ENCODE measurements at places on chromosomes 6 and 20.
A peak's percentile ranks its signal among the peaks of the same experiment; 100 is the strongest.

DNA sequence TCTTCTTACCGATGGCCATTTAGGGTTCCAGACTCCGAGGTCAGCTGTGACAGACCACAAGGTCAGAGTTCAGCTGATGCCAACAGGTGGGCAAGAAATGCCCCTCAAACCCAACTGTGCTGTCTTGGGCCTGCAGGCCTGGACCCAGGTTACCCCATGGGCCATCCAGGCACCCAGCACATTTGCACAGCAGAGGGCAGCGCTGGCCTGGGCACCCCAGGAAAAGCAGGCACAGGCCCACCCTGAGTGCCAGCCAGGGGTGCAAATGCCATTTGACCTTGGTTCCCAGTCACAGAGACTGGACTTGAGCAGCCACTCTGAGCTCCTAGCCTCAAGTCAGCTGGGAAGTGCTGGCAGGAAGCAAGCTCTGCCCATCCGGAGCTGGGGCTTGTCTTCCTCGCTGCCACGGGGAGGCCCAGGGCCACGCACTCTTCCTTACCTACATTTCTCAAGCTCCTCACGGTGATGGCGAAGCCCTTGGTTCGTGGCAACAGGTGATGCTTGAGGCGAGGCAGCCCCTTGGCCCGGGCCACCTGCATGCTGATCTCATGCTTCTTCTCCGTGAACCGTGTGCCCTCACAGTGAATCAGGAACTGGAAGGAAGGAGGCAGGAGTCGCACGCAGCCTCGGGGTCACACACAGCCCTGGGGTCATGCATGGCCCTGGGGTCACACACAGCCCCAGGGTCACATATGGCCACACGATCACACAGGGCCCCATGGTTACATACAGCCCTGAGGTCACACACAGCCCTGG lies 120.8 kb downstream of the AGPAT4 start:
- DNase-seq = peak; percentile 54

DNA sequence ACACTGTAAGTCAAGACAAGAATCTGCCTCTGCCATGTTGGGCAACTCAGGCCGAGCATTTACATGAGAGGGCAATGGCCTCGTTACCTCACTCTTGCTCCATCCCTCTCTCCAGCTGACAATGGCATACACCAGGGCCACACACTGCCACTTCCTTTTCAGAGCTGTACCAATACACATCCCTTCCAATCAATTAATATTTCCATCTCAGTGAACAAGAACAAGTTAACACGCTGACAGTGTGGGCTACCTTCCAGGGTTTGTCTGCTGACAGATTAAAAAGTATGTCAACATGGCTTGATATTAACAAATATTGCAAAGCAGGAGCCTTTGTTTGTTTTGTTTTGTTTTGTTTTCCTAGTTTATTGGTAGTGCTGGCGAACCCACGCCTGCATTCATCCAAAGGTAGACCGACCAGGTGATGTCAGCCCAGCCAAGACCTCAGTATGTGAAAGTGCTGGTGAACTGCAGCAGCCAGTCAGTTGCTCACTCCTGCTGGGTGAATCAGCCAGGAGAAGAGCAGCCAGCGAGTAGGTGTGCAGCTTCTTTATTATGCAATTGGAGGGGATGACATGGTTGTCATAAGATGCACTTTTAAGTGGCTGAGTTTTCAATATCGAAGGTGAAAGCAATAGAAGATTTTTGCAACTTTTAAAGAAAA lies 487.3 kb upstream of the JARID2 start:
- DNase-seq = peak; percentile 51

DNA sequence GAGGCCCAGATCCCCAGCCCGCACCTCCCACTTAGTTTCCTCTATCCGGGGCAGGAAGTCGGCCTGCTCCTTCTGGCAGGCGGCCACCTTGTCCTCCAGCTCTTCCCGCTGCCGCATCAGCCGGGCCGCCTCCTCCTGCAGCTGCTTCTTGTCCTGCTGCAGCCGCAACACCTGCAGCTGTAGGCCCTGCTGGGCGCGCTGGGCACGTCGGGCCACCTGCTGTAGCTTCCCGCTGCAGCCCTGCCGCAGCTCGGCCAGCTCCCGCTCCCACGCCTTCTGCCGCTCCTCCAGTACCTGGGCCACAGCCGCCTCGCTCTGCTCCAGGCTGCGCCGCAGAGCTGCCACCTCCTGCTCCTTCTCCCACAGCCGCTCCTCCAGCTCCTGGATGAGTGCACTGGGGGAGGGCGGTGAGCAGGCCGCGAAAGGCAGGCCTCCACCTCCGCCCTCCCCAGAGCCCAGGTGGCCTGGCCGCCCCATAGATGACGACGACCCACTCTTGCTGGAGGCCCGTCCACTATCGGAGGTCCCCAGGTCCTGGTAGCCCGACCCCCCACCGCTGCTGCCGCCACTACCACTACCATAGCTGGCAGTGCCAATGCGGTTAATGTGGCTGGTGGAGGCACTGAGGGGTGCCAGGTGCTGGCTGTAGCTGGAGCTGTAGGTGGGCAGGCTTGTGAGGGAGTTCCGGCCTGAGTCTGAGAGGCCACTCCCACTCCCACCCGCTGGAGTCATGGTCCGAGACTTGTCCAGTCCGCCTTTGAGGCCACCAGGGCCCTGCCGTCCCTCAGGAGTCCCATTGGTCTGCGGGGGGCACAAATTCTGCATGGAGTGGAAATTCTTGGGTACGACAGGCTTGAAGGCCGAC lies 6.0 kb upstream of the FASTKD5 start:
- peak; percentile 42 for DNase-seq

GRCh38 chr6:116012471-116012949 lies 48.2 kb downstream of the FRK start:
- DNase-seq = peak; percentile 43

GRCh38 chr6:14841901-14842421 lies 403.9 kb upstream of the JARID2 start:
- no peak for DNase-seq

GRCh38 chr6:75147512-75147911 lies 58.3 kb downstream of the COL12A1 start:
- DNase-seq = no peak

DNA sequence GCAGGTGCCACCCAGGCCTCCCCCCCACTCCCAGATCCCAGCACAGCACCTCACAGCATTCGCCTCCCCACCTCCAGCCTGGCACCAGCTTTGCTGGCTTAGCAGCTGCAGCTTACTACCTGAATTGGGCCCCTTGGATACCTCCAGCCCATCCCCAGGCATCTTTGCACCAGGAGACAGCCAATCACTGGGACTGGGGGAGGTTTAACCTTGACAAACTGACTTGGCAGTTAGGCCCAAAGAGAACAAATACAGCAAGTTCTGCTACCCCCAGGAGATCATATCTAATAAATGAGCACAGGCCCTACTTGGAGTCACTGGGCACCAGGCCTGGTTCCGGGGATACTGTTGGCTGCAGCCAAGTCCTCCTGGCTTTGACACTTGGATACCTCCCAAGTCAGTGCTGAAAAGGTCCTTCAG lies 8.8 kb downstream of the PDRG1 start:
- no peak for DNase-seq

DNA sequence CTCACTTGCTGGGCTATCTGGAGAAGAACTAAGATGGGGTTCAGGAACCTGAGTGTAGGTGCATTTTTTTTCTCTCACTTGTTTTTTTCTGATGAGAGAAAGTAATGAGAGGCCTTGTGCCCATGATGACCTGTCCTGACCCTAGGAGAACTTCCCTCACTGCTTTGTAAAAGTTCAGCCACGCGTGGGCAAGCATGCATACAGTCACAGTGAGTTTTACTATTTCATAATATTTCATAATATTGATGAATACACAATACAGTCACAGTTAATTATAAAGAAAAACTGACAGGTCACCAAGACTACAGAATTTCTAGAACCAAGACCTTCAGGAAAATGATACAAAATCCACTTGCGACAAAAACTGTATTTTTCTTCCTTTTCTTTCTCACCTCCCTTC lies 111.8 kb downstream of the MAP7 start:
- no peak for DNase-seq

- peak; percentile 38 for DNase-seq
Observed at GRCh38 chr6:135319819-135320218, 138.7 kb downstream of the MYB start.

DNA sequence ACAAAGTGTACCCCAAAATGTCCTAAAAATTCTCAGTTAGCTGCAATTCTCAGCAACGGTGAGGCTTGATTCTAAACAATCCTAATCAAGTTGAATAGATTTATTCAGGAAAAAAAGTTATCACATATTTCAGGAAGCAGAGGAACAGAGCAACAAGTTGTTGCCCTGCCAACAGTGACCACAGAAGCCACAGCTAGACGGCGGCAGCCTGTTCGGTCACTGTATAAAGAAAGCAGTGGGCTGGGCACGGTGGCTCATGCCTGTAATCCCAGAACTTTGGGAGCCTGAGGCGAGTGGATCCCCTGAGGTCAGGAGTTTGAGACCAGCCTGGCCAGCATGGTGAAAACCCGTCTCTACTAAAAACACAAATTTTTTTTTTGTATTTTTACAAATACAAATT lies 171.2 kb upstream of the BMP5 start:
- DNase-seq = peak; percentile 77

DNA sequence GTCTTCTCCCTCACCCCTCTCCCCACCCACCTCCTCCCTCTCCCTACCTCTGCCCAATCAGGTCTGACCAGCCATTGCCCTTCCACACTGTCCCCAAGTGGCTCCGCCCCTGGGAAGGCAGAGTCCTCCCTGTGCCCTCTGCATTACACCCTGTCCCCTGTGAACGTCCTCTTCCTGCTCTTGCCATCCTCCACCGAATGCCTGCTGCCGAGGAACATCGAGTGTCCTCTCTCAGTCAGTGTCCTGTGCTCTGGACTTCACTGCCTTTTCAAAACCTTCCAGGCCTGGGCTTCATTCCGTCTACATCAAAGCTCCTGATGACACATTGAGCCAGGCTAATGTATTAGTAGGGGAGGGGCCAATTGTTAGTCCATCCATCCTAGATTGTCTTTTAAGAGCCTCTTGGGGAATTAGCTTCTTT lies 3.3 kb upstream of the PACSIN1 start:
- DNase-seq = peak; percentile 44

DNA sequence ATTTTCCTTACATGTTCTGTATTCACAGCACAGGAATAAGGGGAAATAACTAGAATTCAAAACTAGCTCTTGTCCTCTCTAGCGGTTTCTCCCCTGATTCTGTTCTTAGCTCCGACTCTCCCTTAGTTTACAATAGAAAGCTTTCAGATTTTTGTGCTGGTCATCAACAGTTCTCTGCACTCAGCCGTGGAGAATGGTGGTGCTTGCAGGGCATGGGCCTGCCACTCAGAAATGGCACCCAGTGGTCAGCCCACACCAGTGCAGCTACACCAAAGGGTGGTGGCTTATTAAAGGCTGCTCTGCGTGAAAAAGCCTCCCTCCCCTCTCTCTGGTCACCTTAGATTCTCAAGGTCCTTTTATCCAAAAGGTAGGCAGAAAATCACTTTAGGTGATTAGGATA lies 123.5 kb downstream of the SASH1 start:
- DNase-seq = no peak

- DNase-seq = peak; percentile 60
Observed at GRCh38 chr6:158232316-158233213, 64.4 kb downstream of the GTF2H5 start.

GRCh38 chr6:115935361-115935760 lies 125.3 kb downstream of the FRK start:
- no peak for DNase-seq

- no peak for DNase-seq
Observed at GRCh38 chr6:123875784-123876183, 72.1 kb downstream of the NKAIN2 start.

GRCh38 chr6:105087571-105088211 lies 92.1 kb downstream of the POPDC3 start:
- peak; percentile 75 for DNase-seq

GRCh38 chr20:2544211-2544610 lies 7.8 kb downstream of the TMC2 start:
- DNase-seq = no peak

- peak; percentile 12 for DNase-seq
Observed at GRCh38 chr6:88004707-88005106, 42.9 kb upstream of the SPACA1 start.

DNA sequence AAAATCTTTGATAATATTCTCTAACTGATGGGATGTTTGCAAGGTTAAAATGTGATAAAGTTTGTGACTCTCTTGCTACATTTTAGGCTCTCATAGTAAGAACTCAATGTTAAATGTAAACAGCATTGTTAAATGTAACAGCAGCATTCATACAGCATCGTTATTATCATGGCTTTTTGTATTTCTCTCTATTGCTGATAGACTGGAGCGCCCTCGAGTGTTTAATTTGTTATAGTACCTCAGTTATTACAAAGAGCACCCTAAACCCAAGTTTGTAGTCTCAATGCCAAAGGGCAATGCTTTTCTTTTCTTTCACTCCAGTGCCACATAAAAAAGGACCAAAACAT lies 14.9 kb upstream of the TTPAL start:
- DNase-seq = peak; percentile 86

GRCh38 chr20:50215926-50216325 lies 25.3 kb downstream of the CEBPB start:
- DNase-seq = no peak

- DNase-seq = peak; percentile 95
Observed at GRCh38 chr6:28218312-28219248, 6.5 kb upstream of the ZSCAN9 start.

- DNase-seq = no peak
Observed at GRCh38 chr6:99607416-99608036, 893 bp downstream of the PRDM13 start.

- peak; percentile 83 for DNase-seq
Observed at GRCh38 chr20:19205981-19206396, 6.5 kb upstream of the SLC24A3 start.

DNA sequence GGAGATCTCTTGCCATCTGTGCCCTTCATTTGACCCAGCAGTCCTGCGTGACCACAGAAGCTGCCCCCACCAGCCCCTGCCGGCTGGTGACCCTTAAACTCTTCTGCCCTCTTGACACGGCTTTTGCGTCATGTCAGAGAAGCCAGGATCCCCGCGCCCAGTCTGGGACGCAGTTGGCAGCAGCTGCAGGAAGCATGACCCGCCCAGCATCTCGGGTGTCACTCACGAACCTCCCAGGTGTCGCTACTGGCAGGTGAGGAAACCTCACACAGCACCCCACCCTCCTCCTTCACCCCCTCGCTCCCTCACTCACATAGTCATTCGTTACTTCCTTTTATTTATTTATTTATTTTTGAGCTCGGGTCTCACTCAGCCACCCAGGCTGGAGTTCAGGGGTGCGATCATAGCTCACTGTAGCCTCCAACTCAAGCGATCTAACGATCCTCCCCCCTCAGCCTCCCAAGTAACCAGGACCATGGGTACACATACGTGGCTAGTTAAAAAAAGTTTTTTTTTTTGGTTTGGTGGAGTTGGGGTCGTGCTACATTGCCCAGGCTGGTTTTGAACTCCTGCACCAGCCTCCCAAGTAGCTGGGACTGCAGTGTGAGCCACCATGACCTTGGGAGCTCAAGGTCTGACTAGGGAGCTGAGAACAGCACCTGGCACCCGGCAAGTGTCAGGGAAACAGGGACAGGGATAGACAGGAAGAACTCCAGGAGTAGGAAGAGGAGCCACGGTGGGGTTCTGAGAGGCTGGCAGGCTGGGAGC lies 14.1 kb upstream of the SPDEF start:
- no peak for DNase-seq

Measured in hematopoietic multipotent progenitor cell treated with erythropoietin and hydrocortisone succinate and interleukin-3 and kit ligand, for 4 days (in vitro differentiated cells).